ENCODE measurements at places on chromosomes 13 and 19. TPM values are rescaled to one million over a fixed set of nuclear protein-coding genes. Genes with fewer than 3 reads are reported as not detected.

HRC gene
- not detected for total RNA-seq

GPR32 gene
- not detected for total RNA-seq

UBE2L5 gene
- total RNA-seq: not detected

TRAPPC2B gene
- total RNA-seq: 10.9 TPM

KLK11 gene
- not detected for total RNA-seq

NCAN gene
- total RNA-seq: not detected

MPHOSPH8 gene
- total RNA-seq: 21.7 TPM

KLK6 gene
- total RNA-seq: not detected

CGB2 gene
- total RNA-seq: not detected
